ENCODE measurements at places on chromosomes 5 and 9.

DNA sequence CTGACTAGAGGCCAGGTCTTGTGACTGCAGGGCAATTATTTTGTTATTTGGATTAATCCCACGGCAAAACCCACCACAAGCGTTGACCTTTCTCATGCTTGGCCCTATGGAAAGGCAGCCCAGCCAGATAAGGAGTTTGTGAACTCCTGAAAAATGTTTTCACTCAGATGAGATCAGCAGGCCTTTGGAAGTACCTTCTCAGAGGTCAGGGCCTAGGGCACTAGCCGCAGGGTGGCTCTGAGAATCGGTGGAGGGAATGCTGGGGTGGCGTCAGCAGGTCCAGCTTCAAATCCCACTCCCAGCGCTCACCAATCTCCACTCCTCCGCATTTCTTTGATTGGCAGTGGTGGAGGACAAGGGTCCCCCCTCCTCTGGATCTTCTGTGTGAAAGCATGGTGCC, 194.4 kb downstream of the GADD45G start:
- no peaks in the 10 kb centered on the region for H3K27me3 ChIP-seq
- H3K4me1 ChIP-seq: no peaks in the 10 kb centered on the region
- no peak overlapping the region for H3K4me3 ChIP-seq

DNA sequence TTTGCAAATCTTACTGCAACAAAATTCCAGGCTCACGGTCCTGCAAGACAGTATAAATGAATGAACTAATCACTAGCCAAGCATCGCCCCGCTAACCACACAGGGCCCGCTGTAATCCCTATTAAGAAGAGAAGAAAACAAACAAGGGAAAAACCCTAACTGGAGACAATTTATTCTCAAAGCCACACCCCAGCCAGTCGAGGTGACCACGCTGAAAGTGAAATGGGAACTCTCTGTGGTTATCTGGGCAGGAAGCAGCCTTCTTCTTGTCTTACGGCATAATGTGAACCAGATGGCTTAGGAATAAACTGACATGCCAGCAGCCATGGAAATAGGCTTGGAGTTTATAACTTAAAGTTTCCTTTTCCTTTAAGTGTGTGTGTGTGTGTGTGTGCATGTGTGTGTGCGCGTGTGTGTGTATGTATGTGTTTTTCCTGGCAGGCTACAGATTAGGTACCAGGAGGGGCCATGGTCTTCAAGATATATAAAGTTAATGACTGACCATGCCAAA, 120.2 kb downstream of the SEMA6A start:
- no peaks in the 10 kb centered on the region for H3K4me1 ChIP-seq
- H3K27ac ChIP-seq: no peak overlapping the region
- no peaks in the 10 kb centered on the region for H3K36me3 ChIP-seq

DNA sequence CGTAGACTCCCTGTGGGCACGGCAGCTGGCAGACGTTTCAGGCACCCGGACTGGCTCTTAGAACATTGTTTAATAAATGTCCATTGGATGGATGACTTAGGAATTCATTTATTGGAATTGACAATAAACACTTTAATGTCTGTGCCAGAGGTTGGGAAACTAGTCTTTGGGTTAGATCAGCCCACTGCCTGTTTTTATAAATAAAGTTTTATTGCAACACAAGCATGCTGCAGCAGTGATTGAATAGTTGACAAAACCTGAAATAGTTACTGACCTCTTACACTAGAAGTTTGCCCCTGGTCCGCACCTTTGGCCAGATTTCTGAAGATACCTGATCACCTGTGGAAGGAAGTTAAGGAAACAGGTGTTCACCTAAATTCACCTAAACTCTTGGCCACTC, 51.6 kb downstream of the DMRT1 start:
- no peaks in the 10 kb centered on the region for H3K27me3 ChIP-seq
- no peak for DNase-seq
- H3K4me3 ChIP-seq: no peak overlapping the region
- H3K36me3 ChIP-seq: no peaks in the 10 kb centered on the region

GRCh38 chr9:137456061-137456863, 2.9 kb downstream of the NSMF start:
- peaks cover 12% of the 10 kb centered on the region for H3K36me3 ChIP-seq
- DNase-seq: no peak
- peak overlapping the region; percentile 71 for H3K4me3 ChIP-seq
- peaks cover 56% of the 10 kb centered on the region for H3K4me1 ChIP-seq

- H3K4me1 ChIP-seq: no peaks in the 10 kb centered on the region
- H3K36me3 ChIP-seq: no peaks in the 10 kb centered on the region
- no peaks in the 10 kb centered on the region for H3K27me3 ChIP-seq
- no peak for DNase-seq
Measured at GRCh38 chr5:5188376-5189050, 48.4 kb downstream of the ADAMTS16 start.

All from Karpas-422 (cell line).